ENCODE measurements at places on chromosomes 1 and 21.

- DNase-seq = no peak
These were observed 2.7 kb upstream of the RAB29 start for GRCh38 chr1:205777994-205778393.

GRCh38 chr1:24199291-24199900 is 12.3 kb upstream of the IFNLR1 start:
- peak; percentile 46 for DNase-seq

GRCh38 chr1:161215076-161215475 is at the start of gene FCER1G:
TSS of gene FCER1G (plus strand) at chr1:161215295. CDS start at chr1:161215322, 27 bp downstream.
- DNase-seq = no peak

DNA sequence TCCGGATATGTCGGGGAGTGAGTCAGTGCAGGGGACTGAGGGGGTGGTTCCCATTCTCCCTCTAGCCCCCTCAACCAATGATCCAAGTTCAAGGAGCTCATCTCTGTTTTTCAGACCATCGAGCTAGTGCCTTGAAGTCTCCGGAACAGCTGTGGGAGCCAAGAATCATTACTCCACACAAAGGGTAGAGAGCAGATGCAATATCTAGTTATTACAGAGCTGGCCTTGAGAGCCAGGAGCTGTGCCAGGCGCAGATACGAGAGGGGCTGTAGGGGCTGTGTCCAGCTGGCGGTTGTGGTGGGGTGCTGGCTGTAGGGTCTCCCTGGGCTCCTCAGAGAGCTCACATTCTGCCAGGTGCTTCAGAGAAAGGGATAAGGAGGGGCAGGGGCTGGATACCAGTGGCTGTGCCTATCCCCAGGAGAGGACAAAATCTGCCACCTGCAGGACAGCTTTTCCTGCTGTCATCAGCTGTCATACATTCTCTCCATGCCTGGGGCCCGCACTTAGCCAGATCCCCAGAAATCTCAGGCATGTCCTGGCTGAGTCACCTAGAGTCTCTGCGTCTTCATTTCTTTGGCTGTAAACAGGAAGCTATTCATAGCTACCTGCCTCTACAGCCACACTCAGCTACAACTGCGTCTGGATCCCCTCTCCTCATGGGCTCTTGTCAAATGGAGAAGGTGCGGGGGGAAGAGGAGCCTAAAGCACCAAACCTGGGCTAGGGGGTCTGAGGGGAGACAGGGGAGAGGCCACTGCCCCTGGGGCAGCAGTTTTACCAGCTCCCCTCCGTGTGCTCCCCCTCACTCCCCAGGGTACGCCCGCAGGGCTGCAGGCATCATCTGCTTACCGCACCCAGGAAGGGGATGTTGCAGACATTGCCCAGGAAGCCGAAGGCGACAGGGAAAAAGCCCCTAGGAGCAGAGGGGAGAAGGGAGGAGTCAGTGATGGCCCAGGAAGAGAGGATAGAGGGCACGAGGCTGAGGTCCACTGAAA is 2.4 kb upstream of the KISS1 start:
- DNase-seq = no peak

GRCh38 chr1:39051956-39052355 is 25.8 kb downstream of the NDUFS5 start:
- DNase-seq = no peak

- no peak for DNase-seq
These were observed 252.2 kb downstream of the FAF1 start for GRCh38 chr1:50707824-50708223.

DNA sequence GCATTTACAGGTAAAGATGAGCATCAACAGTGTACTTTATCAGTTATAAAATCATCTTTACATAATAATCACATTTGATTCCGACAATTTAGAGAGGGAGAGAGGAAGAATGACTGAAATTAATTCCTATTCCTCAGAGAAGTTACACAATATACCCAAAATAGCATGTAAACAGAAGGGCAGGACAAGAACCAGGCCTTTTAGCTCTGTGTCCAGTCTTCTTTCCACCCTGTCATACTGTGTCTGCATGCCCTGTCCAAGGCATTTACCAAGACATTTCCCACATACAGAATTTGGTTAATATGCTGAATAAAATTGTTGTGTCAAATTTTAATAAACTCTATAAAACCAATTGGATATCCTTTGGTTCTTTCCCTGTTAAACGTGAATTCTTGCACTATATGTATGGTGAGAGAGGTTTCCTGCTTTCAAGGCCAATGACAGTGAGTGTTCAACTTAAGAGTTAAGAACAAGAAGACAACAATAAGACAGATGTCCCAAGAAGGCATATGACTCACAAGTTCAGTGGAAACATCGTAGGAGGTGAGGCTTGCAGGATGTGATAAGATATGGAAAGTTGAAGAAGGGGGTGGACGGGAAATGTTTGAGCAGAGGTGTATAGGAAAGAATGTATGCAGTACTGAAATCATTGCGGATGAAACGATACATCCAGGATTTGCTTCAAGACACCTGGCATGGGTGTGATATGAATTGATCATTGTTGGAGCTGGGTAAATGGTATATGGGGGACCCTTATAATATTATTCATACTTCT is 20.8 kb downstream of the LRRC8B start:
- DNase-seq = peak; percentile 13

GRCh38 chr1:74468982-74469603 is 43.3 kb downstream of the LRRC53 start:
- peak; percentile 49 for DNase-seq

DNA sequence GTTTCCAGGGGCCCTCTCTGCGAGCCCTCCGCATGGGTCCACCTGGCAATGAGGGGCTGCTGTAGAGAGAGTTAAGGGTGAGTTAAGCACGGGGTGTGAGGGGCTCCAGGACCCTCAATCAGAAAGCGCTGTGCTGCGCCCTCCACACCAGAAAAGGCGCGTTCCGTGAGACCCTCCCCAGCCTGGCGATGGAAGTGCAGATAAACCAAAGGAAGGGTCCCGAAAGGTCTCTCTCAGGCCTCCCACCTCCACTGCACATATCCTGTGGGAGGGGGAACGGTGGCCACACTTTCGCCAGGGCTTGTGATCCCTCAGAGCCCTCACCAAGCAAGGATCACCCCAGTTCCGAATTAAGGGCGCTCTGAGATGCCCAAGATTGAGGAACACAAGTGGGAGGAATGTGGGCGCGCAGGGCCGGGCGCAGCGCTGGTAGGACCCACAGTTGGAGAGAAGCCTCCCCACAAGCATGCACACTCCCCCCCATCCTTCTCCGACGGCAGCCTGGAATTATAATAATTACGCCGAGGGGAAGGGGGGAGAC is 1.1 kb downstream of the WNT3A start:
- DNase-seq = no peak

- DNase-seq = no peak
These were observed 35.9 kb downstream of the COL18A1 start for GRCh38 chr21:45440736-45441350.

GRCh38 chr21:31364253-31364945 is 20.3 kb upstream of the TIAM1 start:
- DNase-seq = no peak
